ENCODE measurements at places on chromosomes 13 and 19. TPM values are rescaled to one million over a fixed set of nuclear protein-coding genes. Genes with fewer than 3 reads are reported as not detected.

DNA sequence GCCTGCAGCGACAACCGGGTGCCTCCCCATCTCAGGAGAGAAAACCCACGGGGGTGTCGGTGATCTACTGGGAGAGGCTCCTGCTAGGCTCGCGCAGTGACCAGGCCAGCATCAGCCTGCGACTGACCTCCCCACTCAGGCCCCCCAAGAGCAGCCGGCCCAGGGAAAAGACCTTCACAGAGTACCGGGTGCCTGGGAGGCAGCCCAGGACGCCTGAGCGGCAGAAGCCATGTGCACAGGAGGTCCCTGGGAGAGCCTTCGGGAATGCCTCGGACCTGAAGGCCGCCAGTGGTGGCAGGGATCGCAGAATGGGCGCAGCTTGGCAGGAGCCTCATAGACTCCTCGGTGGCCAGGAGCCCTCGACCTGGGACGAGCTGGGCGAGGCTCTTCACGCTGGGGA, 3.9 kb downstream of the ZNF324B start:
- no peak overlapping the region for H3K4me3 ChIP-seq
- peaks cover 4% of the 10 kb centered on the region for H3K4me1 ChIP-seq
- H3K36me3 ChIP-seq, result peaks cover 11% of the 10 kb centered on the region
- H3K27me3 ChIP-seq, result no peaks in the 10 kb centered on the region
- no peak overlapping the region for H3K27ac ChIP-seq
- no peak for DNase-seq

- no peaks in the 10 kb centered on the region for H3K4me1 ChIP-seq
- H3K27me3 ChIP-seq, result no peaks in the 10 kb centered on the region
- DNase-seq, result no peak
- H3K27ac ChIP-seq, result no peak overlapping the region
Measured at GRCh38 chr19:10863107-10863717, 8.1 kb upstream of the CARM1 start.

CRX gene
- total RNA-seq, result not detected

DNA sequence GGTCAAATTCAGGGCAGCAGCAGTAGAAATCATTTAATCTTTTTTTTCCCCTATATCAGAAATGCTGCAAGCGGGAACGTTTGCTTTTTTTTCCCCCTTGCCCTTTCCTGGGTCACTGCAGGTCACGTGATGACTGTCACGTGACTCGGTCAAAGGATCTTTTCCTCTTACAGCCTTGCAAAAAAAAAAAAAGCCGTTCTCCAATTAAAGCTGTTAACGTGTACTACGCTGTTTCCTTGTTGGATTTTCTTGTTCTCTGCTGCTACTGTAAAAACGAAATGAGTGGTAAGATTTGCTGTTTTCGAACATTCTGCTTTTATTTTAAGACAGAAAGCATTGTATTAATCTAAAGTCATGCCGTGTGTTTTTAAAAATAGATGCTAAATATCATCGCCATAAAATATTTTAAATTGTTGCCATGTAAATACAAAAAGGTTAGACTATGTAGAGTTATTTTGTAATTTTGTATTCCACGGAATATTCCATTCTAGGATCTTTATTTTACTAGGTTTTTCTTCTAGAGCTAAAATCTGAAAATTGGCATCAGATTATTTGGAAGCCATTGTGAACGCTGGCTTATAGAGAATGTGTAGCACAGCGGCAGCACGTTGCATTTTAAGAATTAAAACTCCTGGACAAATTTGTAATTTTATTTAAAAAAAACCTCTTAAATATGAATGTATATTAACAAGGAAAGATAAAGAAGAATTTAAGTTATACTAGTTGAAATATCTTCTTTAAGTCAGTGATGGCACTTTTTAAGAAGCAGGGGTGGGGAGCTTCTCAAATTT, 109.8 kb upstream of the MLNR start:
- DNase-seq, result peak; percentile 63
- H3K27ac ChIP-seq, result peak overlapping the region; percentile 35
- H3K36me3 ChIP-seq, result no peaks in the 10 kb centered on the region
- H3K27me3 ChIP-seq, result no peaks in the 10 kb centered on the region
- H3K4me3 ChIP-seq, result peak overlapping the region; percentile 84

GRCh38 chr13:48819376-48819775, 156.3 kb upstream of the FNDC3A start:
- H3K27ac ChIP-seq, result no peak overlapping the region
- H3K4me1 ChIP-seq, result peaks cover 3% of the 10 kb centered on the region
- no peaks in the 10 kb centered on the region for H3K27me3 ChIP-seq
- DNase-seq, result no peak

DNA sequence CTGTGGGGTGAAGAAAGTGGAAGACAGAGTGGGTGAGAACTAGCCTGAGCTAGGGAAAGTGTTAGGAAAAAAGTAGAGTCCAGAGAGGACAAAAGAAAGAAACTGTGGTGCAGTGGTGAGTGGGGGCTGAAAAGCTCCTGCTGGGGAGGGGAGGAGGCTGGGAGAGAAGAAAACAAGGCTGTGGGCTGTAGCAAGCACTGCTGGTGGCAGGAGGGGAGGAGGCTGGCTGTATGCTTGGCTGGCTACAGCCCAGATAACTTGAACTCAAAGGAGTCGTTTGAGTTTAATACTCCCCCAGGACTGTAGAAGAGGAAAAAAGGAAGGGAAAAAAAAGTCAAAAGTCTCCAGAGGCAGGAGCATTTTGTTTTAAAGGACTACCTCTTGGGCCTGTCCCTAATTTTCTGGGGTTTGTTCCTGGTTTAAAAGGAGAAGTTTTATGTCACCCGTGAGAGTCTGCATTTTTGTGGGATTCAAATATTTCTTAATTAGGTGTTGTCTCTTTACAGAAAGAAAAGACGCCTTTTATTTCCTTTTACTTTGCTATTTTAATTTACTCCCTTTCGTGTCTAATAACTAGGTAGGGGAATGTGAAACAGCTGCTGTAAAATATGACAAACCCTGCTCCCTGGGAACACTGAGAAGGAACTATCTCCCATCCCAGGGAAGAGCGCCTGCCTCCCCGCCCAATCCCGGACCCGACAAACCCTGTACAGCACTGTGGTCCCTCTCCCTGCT, 21.7 kb downstream of the ZIC5 start:
- no peak overlapping the region for H3K27ac ChIP-seq
- no peak overlapping the region for H3K4me3 ChIP-seq
- H3K36me3 ChIP-seq, result no peaks in the 10 kb centered on the region
- no peak for DNase-seq
- H3K4me1 ChIP-seq, result no peaks in the 10 kb centered on the region

DNA sequence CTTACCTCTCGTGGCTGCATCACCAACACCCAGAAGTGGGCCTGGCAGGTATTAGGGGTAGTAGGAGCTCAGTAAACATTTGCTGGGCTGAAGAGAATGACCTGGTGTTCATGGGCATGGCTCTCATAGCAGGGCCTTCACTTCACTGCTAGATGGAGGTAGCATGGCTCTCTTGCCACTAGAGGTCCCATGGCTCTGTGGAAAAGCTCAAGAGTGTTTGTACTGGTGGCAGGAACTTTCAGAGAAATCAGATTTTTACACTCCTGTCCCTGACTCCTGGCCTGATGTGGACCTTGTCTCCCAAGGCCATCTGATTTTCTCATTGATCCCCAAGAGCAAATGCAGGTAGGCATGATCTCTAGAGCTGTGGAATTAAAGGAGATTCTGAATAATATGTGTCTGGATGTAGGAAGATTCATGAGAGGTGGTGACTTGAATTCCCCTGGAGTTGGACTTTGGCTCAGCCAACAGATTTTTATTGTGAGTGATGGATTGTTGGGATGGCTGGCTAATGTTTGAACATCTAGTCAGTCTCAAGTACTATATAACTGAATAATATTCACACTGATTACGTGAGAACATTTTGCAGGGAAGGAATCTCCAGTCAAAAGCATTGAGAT, 5.7 kb downstream of the ZNF574 start:
- H3K4me1 ChIP-seq, result peaks cover 11% of the 10 kb centered on the region
- H3K27ac ChIP-seq, result no peak overlapping the region
- H3K4me3 ChIP-seq, result no peak overlapping the region
- H3K36me3 ChIP-seq, result peaks cover 37% of the 10 kb centered on the region

- no peak overlapping the region for H3K27ac ChIP-seq
- H3K27me3 ChIP-seq, result peaks cover 8% of the 10 kb centered on the region
- H3K4me3 ChIP-seq, result no peak overlapping the region
- H3K4me1 ChIP-seq, result no peaks in the 10 kb centered on the region
- H3K36me3 ChIP-seq, result no peaks in the 10 kb centered on the region
- no peak for DNase-seq
Measured at GRCh38 chr13:79295906-79296706, 109.9 kb downstream of the RBM26 start.

DNA sequence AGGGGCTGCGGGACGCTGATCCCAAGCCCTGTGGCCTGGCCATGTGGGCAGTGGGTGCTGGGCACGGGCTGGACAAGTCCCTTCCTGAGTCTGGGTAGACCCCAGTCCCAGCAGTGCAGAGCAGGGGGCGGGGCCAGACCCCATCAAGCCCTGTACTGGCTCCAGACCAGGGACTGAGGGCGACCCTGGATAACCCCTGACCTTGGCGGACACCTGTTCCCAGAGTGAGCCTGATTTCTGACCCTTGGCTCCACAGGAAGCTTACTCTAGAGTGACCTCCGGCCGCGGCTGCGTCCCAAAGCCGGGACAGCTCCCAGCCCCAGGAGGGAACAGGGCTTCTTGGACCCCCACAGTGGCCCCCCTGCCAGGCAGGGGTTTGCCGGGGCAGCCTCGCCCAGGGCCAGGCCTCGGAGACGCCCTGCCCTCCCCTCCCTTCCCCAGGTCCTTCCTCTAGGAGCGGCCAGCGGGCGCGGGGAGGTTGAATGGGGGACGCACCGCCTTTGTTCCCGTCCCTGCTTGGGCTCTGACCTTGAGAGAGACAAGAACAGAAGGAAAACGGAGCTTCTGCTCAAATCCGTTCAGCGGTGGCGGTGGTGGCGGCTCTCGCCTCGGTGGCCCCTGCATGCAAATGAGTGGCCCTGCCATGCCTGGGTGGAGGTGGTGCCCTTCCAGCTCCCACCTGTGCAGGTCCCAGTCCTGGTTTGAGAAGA, 2.3 kb upstream of the EFNA2 start:
- H3K27ac ChIP-seq, result no peak overlapping the region
- H3K4me3 ChIP-seq, result no peak overlapping the region
- H3K36me3 ChIP-seq, result peaks cover 16% of the 10 kb centered on the region

DNA sequence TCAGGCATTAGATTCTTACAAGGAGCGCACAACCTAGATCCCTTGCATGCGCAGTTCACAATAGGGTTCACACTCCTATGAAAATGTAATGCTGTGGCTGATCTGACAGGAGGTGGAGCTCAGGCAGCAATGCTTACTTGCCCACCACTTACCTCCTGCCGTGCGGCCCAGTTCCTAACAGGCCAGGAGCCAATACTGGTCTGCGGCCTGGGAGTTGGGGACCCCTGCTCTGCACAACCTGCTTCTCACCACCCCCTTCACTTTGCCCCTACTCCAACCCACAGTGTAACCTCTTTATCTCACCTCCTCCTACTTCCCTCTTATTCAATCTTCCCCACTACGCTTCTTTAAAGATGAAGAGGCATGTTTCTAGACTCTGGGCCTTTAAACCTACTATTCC, 240.2 kb downstream of the RGCC start:
- H3K27ac ChIP-seq, result no peak overlapping the region
- peaks cover 11% of the 10 kb centered on the region for H3K36me3 ChIP-seq
- DNase-seq, result no peak
- no peaks in the 10 kb centered on the region for H3K4me1 ChIP-seq

DNA sequence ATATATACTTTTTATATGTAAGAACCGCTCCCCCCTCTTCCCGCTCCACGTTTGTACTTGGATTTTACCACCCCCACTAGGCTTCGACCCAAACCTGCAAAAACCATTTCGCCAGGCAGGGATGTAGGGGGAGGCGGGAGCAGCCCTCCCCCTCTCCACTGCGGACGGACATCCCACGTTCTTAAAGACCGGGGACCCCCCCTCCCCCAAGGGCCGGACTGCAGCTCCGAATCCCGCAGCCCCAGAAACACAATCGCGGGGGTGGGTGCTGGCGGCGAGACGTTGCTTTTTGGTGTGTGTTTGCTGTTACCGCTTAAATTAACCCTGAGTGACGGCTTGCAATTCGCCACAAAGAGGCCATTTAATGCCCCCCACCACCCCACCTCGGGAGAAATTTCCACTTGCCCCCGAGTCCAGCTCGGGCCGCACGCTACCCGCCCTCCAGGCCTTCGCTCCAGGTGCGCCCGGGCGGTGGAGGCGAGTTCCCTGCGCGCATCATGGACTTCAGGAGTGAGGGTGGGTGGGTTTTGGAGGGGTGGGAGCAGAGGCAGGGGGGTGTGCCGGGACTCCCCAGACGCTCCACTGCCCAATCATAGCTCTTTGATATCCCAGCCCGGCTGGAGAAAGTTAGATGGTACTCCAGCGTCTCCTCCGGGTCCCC, 15.8 kb downstream of the NFIX start:
- no peak overlapping the region for H3K4me3 ChIP-seq
- H3K27me3 ChIP-seq, result peaks cover 16% of the 10 kb centered on the region
- H3K4me1 ChIP-seq, result peaks cover 37% of the 10 kb centered on the region
- no peak overlapping the region for H3K27ac ChIP-seq
- no peak for DNase-seq

DNA sequence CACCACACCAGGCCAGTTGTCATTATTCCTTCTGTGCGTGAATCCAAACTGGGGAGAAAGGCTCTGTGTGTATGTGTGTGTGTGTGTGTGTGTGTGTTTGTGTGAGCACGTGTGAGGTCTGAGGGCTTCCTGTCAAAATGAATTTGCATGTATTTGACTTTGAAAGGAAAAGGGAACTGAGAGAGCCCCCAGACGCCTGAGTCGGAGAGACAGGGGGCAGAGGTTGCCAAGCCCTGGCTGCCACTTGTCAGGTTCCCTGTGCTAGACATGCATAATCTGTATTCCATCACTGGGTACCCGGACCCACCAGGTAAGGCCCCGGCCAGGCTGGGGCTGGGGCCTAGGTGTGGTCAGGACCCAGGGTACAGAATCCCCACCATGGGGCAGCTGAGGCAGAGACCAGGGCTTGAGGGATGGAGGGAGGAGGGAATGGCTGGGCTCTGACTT, at the start of gene CLEC17A:
Gene CLEC17A, plus strand, starts transcription at position 191 of the 447 bp plus-strand sequence. Its CDS starts 77 bp downstream, at position 268.
- no peaks in the 10 kb centered on the region for H3K4me1 ChIP-seq
- no peak within 1 kb of the TSS for H3K4me3 ChIP-seq
- no peak within 1 kb of the TSS for H3K27ac ChIP-seq
- no peak for DNase-seq

ZNF585A gene
- 11.3 TPM for total RNA-seq

- H3K27ac ChIP-seq, result no peak overlapping the region
- H3K27me3 ChIP-seq, result no peaks in the 10 kb centered on the region
- no peaks in the 10 kb centered on the region for H3K36me3 ChIP-seq
- no peaks in the 10 kb centered on the region for H3K4me1 ChIP-seq
- H3K4me3 ChIP-seq, result no peak overlapping the region
Measured at GRCh38 chr19:33646306-33646705, 24.6 kb downstream of the CHST8 start.

Data from T-cell (primary cell).